ENCODE measurements at places on chromosomes 7 and 10.
A peak's percentile ranks its signal among the peaks of the same experiment; 100 is the strongest.

DNA sequence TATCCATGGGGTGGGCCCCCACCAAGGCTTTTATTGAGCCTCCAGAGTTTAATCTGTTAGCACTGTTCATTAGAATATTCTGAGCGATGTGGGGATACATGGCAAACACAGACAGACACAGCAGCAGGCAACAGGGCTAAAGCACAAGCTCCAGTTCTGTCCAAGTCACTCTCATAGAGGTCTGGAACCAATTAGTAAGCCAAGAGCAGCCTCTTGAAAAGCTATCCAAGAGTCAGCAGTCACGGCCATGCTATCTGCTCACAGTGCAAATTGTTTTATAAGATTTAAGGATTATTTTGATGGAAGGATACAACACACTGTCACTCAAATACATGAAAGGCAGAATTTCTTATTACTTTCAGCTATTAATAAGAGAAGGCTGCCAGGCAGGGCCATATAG is 86.4 kb upstream of the DGKB start:
- DNase-seq: no peak

DNA sequence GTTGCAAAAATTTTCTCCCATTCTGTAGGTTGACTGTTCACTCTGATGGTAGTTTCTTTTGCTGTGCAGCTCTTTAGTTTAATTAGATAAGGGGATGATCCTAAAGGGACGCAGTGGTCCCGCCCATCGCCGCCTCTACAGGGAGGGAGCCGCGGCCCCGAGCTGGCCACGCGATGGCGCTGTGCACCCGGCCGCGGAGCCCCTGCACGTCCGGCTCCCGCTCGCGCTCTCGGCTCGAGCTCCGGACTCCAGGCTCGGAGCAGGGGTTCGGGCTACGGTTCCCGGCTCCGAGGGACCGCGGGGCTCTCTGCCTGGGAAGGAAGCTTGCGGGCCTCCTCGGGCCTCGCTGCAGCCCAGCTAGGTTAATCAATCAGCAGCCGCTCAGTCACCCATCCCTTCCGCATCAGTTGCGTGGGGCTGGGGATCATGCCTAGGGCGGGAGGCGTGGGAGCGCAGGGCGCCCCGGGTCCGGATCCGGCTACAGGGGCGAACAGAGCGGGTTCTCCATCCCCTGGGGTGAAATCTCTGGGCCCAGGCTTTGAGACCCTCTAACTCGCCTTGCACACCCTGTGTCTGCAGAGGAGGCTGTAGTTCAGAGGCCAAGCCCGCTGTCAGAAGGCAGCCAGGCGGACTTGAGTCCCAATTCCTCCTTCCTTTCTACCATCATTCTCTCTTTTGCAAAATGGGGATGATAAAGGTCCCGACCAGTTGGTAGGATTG is 97.9 kb downstream of the WDR11 start:
- DNase-seq: peak; percentile 6

GRCh38 chr7:112942981-112943380 is 143.6 kb downstream of the GPR85 start:
- no peak for DNase-seq

GRCh38 chr10:132488231-132488821 is 49.3 kb upstream of the INPP5A start:
- no peak for DNase-seq

DNA sequence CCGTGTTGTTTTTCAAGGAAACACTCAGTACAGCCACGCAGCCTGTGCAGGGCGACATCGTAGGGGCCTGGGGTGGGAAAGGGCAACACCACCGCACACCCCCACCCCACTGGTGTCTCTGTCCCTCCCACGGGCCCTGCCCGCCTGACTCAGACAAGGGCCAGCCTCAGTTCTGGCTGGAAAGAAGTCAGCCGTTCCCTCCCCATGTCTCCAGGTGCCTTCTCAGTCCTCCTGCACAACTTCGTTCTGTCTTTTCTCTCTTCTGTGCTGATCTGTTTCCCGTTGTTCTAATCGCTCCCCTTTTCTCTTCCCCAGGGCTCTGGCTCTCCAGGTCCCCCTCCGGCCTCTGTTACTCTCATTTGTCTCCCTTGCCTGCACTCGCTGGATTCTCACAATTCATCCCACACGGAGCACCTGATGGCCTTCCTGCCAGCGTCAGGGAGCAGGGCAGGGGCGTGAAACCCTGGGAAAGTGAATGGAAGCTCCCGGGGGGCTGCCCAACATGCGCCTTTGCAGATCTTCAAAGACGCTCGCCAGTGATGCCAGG is 97.7 kb downstream of the WDR37 start:
- DNase-seq: no peak

- no peak for DNase-seq
Observed at GRCh38 chr7:88485821-88486220, 179.1 kb upstream of the STEAP4 start.

DNA sequence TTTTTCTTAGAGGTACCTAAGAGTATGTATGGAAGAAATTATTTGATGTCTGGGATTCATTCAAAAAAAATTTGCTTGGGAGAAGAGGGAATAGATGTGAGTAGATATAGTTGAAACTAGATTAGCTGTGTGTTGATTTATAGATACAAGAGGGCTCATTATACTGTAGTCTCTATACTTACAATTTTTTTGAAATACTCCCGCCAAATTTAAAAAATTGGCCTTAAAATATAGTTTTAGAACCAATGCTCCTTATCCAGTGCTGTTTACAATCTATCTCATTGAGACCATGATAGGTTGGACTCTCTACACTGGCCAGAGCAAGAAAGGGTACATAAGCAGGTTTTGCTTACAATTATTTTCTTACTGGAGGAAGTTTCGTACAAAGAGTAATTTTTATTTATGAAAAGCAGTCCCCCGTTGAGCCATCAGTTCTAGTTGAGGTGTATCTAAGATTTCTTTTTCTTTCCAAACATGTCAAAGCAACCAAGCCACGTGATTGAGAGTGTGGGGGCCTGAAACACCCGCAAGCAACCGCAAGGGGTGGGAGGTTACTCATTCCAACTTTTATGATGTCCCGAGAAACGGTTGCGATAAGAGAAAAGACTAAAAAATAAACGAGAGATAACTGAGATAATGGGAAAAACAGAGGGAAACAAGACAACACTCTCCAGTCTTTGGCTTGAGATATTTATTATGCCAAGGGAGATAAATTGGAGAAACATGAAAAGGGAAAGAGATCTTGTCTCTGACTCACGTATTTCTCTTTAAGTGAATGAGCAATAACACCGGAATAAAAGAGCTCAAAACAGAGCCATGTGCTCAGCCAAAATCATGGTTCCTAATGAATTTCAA is 729.2 kb downstream of the LRMDA start:
- no peak for DNase-seq

DNA sequence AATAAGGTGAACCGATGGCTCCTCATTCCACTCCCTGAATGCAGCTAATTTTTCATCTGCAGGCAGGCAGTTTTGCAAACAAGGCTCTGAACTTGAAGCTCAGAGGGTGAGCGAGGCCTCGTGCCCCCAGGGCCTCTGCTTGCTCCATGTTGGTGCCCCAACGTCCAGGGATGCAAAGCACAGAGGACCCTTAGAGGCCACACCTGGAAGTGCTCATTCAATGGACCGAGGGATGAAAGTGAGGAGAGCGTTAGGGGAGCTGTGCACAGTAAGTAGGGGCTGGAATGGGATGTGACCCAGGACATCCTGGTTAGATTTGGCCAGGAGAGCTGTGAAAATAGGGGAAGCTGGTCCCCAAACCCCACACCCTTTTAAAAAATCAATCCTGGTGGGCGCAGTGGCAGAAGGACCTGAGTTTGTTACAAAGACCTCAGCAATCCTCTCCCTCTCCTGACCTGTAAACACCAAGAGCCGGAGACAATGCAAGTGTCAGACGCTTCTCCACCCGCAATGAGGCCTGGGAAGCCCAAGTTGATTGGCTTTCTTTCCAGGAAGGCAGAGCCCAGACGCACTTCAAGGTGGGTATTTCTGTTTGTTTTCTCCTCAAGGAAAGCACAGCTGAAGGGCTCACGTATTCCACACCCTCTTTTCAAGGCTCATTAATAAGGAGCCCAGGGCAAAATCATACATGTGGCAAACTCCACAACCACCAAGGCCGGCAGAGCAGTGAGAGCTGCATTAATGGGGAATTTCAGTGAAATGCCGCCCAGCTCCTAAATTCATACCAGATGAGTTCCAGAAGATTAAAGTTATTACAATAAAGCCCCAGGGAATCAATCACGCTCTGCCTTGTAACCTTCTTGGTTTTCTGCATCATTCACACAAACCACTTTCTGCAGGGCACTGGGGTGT is 14.1 kb upstream of the CXCL12 start:
- DNase-seq: no peak

DNA sequence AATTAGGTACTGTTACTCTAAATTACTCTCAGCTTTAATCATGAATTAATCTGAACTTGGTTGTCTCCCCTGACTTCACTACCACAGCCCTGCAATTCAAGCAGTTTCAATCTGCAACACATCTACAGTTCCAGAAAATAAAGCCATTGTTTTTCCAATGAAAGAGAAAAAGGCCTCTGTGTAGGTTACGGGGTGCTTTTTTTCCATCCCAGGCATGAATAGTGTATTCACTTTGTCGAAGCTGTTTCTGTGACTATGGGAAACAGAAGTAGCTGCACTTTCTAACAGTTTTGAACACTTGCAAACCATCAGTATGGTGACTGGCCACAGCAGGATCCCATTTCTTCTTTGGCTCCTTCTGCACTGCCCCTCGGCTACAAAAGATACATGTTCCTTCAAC is 460.2 kb downstream of the GRM8 start:
- DNase-seq: no peak

DNA sequence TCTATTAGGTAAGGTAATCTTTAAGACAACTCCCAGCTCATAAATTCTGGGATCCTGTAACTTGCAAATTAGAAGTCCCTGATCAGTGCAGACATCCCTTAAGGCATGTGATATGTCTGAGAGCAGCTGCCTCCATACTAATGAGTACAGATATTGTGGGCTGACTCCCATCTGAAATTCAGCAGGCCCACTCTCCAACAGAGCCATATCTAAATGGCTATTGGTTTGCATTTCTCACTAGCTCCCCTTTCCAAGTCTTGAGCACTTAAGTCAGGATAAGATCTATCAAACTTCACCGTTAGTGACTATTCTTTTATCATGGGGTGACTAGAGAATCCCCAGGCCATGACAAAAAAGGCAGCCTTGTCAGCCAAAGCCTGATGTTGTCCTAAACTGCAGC is 785.4 kb downstream of the IPMK start:
- DNase-seq: no peak

GRCh38 chr7:12888717-12889116 is 201.3 kb downstream of the ARL4A start:
- no peak for DNase-seq

- DNase-seq: no peak
Observed at GRCh38 chr7:27205325-27206280, 5.7 kb upstream of the HOXA13 start.

GRCh38 chr10:128081222-128081621 is 45.0 kb downstream of the MKI67 start:
- DNase-seq: no peak

- no peak for DNase-seq
Observed at GRCh38 chr7:36303202-36304098, 86.2 kb upstream of the ANLN start.

GRCh38 chr10:77357611-77358310 is 279.8 kb downstream of the KCNMA1 start:
- DNase-seq: no peak

- DNase-seq: peak; percentile 52
Observed at GRCh38 chr10:124657806-124658205, 86.4 kb downstream of the FAM53B start.

DNA sequence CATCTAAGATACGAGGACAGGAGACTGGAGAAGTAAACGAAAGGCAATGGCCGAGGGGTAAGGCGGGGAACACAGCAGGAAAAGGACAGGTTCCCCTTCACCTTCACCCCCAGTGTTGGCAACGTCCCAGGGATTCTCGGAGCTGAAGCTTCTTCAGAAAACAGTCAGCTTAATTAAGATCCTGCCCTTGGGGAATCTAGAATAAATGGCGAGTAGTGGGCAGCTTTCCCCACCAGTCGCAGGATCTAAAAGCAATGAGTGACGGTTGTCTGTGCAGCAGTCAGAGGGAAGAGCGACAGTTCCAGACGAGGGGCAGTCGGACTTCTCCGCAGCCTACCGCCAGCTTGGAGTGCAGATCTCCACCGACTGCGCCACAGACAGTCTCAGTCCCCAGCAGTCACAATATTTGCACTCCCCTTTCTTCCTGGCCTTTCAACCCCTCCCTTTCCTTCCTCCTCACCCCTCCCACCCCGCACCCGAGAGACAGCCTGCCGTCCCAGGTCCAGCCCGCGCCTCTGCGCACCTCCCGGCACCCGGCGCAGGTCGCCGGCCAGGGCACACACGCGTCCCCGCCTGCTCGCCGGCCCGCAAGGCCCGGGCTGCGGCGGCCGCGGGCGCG is 10.9 kb upstream of the SP8 start:
- DNase-seq: no peak

GRCh38 chr7:8128449-8129317 is 133.3 kb downstream of the ICA1 start:
- DNase-seq: no peak

- no peak for DNase-seq
Observed at GRCh38 chr10:83332690-83333089, 806.6 kb upstream of the GHITM start.

GRCh38 chr7:1368184-1368681 is 91.0 kb downstream of the MICALL2 start:
- DNase-seq: no peak
